ENCODE measurements at places on chromosomes 2 and 18. TPM values are rescaled to one million over a fixed set of nuclear protein-coding genes. Genes with fewer than 3 reads are reported as not detected.

- no peak for DNase-seq
These were observed 1.1 kb downstream of the HK2 start for GRCh38 chr2:74834792-74835755.

DNA sequence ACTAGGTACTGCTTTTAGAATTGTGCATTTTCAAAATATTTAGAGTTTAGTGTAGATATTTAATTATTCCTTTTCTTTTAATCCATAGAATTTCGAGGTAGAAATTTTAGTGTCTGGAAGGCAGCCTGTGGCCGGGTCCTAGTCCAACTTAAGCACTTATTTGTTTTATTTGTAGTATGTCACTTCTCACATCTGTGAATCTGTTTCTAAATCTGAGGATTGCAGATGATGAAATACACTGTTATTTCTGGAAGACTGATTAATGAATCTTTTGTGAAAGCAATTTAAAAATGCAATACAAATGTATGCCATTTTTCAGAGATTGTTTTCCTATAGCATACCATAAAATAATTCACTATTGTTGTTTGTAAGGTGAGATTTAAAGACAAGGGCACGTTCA lies 483.9 kb upstream of the TRIB2 start:
- no peak for DNase-seq

- DNase-seq: no peak
These were observed 38.9 kb downstream of the CTAGE1 start for GRCh38 chr18:22378672-22379282.

GRCh38 chr18:40099641-40100040 lies 1855.4 kb upstream of the PIK3C3 start:
- no peak for DNase-seq

- no peak for DNase-seq
These were observed 34.0 kb downstream of the UGP2 start for GRCh38 chr2:63875559-63876245.

- peak; percentile 71 for DNase-seq
These were observed 495.7 kb upstream of the SMIM21 start for GRCh38 chr18:75923169-75923568.

GRCh38 chr2:128439791-128440665 lies 121.4 kb upstream of the HS6ST1 start:
- DNase-seq: no peak

DNA sequence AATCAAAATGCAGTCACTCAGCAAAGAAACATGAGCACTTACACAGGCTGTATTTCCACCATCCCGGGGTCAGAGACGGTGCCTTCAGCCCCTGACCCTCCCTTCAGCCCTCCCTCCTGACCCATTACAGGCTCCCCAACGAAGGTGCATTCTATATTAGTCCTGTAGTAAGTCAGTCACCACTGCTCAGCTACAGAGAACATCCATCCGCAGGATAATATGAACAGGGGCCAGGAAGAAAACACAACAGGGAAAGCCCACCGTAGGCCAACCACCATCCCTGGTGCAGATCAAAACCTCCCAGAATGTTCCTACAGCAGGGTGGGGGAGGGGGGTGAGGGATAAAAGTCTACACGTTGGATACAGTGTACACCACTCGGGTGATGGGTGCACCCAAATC lies 15.1 kb downstream of the PXDN start:
- DNase-seq: peak; percentile 6

DNA sequence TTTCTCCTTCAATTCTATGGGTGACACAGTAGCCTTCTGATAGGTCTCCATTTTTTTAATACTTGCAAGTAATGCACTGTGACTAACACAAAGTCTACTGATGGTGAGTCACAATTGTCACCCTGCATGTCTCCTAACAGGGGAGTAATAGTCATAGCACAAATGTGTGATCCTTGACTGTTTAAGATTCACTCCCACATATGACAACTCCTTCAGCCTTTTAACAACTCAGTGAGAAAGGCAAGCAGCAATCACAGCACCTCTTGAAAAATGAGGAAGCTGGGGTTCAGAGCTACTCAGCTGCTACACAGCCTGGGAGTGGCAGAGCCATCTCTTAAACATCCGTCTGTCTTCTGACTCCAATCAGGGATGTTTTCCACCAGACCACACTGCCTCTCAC lies 63.8 kb downstream of the EHD3 start:
- DNase-seq: no peak

DNA sequence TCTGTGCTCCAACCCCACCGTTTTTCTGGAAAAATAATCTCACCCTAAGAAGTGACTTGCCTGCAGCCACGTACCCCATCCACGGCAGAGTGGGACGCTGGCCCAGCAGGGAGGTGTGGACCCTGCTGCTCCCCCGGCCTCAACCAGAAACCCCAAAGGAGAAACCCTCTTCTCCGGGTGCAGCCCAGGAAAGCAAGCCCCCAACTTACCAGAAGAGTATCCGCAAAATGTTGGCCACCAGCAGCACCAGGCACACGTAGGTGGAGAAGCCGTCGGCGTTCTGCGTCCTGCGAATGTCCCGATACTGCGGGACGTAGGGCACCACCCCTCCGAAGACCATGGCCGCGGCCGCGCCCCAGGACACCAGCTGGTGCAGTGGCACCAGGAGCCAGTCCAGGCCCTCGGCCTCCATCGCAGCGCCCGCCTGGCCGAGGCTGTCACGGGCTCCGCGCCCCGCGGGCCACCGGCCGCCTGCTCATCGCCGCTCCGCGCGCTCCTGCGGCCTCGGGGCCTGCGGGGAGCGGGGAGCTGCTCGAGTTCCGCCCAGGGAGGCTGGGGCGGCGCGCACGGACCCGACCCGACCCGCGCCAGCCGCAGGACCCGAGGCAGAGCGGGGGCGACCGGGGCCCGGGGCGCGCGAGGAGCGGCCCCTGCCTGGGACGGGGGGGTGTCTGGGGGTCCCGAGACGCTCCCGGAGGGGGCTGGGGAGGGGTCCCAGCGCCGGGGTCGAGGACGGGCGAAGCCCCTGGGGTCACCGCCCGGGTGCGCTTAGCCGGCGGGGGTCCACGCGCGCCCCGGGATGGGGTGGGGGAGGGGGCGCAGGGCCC lies 725 bp downstream of the SLC66A2 start:
- DNase-seq: peak; percentile 51

- DNase-seq: no peak
These were observed 3.1 kb downstream of the SPOPL start for GRCh38 chr2:138504546-138505235.

GRCh38 chr2:173963323-173963816 lies 1.8 kb downstream of the SP3 start:
- peak; percentile 49 for DNase-seq

DNA sequence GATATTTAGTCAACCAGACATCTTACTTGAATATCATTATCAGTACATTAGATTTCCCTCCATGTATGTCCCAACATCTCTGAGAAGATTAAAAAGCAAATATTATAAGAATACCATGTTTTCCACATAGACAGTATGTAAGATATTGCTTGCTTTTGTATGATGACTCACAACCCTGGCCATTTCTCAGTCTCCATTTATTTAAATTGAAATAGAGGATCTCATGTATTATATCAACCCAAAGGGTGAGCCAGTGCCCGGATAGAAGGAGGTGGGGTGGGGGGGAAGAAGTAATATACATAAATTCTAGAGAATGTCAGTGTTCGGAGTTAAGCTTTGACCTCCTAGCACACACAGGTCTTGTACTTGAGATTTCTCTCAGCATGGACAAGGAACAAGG lies 109.6 kb downstream of the KYNU start:
- DNase-seq: no peak

DNA sequence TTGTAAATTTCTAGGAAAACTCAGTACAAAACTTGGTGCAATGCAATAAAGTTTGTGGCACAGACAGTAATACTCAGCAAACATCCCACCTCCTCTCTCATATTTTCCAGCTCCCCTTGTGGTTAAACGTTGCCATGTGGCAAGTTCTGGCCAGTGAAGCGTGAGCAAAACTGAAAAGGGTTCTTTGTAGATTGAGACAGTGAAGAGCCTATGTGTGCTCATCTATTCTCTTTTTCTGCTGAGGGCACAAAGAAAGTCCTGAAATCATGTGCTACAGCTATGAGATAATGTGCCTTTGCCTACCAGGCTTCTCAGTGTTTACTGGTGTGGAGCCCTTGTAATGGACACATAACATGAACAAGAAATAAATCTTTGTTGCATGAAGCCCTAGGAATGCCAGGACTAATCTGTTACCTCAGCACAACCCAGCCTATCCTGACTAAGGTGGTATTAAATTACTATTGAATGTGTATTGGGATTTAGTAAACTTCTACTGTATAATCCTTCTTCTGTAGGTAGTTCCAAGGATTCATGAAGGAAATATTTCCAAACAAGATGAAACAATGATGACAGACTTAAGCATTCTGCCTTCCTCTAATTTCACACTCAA lies 13.0 kb upstream of the TYMS start:
- DNase-seq: no peak

DNA sequence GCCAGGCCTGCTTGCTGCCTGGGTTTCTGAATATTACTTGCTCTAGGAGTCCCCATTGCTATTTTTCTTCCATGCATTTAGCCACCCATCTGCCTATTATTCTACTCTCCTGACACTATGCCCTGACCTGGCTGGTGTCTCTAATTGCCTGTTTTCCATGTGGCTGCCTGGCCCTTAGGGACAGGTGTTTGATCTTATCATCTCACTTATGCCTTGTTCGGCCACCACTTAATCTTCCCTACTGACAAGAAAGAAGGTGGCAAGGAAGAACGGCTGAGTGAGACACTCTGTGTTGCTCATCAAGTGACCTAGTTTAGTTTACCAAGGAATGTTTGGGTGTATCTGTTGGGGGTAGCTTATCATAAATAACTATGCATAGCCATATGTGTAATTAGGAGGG lies 50.4 kb upstream of the RAPH1 start:
- no peak for DNase-seq

GRCh38 chr18:58934356-58934755 lies 69.7 kb downstream of the ZNF532 start:
- no peak for DNase-seq

PDE1A gene
- total RNA-seq: 4.3 TPM

NGEF gene
- total RNA-seq: not detected

MCFD2 gene
- total RNA-seq: 89.8 TPM

HOXD13 gene
- total RNA-seq: not detected

TIA1 gene
- 43.7 TPM for total RNA-seq

CDK15 gene
- 0.33 TPM for total RNA-seq

GALNT5 gene
- 2.0 TPM for total RNA-seq

KIF1A gene
- total RNA-seq: 0.29 TPM

Data from breast epithelium (tissue), 4 donors.